ENCODE measurements at places on chromosomes 2 and 18. TPM values are rescaled to one million over a fixed set of nuclear protein-coding genes. Genes with fewer than 3 reads are reported as not detected.

The MTCL1 gene
- 48.7 TPM for total RNA-seq

The MYO5B gene
- 51.7 TPM for total RNA-seq

The CNGA3 gene
- 6.8 TPM for total RNA-seq

The CCDC85A gene
- 5.4 TPM for total RNA-seq

The TNFRSF11A gene
- 3.5 TPM for total RNA-seq

The GPR35 gene
- total RNA-seq: 3.6 TPM

The B4GALT6 gene
- total RNA-seq: 35.9 TPM

The CRYGB gene
- not detected for total RNA-seq

The ATF2 gene
- 56.1 TPM for total RNA-seq

Data from type B pancreatic cell (in vitro differentiated cells).